CD4-positive, alpha-beta memory T cell (primary cell): ENCODE measurements at places on chromosomes 11 and 22. TPM values are rescaled to one million over a fixed set of nuclear protein-coding genes. Genes with fewer than 3 reads are reported as not detected.

The CLMP gene
- total RNA-seq = 0.55 TPM

The ACTN3 gene
- total RNA-seq = 0.17 TPM

The RFPL3 gene
- total RNA-seq = not detected

The CYP2D6 gene
- total RNA-seq = 10.7 TPM

The MUC15 gene
- not detected for total RNA-seq

The MYOD1 gene
- not detected for total RNA-seq

DNA sequence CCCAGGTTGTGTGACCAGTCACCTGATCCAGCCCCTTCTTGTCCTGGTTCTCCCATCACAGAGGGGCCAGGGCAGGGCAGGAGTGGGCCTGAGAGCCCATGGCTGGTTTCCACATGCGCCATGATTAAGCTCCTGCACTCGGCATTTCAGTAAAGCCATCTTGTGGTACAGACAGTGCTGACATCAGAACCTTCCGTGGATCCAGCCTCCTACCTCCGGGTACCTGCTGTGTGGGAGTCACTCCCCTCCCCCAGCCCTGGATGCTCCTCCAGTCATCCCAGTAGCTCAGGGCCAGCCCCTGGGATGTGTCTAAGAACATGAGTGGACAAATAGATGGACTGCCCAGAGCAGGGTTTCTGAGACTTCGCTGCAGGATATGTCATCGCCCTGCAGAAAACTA is 22.1 kb upstream of the MGAT3 start:
- H3K36me3 ChIP-seq = peaks cover 11% of the 10 kb centered on the region
- no peaks in the 10 kb centered on the region for H3K27me3 ChIP-seq
- DNase-seq = no peak
- no peak overlapping the region for H3K27ac ChIP-seq

GRCh38 chr11:3166268-3167142 is 1.4 kb upstream of the OSBPL5 start:
- no peaks in the 10 kb centered on the region for H3K27me3 ChIP-seq
- no peaks in the 10 kb centered on the region for H3K36me3 ChIP-seq
- H3K4me3 ChIP-seq = no peak overlapping the region

GRCh38 chr22:42902875-42903510 is 45.9 kb upstream of the ARFGAP3 start:
- no peaks in the 10 kb centered on the region for H3K27me3 ChIP-seq
- no peak overlapping the region for H3K27ac ChIP-seq
- DNase-seq = no peak
- H3K4me3 ChIP-seq = no peak overlapping the region
- no peaks in the 10 kb centered on the region for H3K36me3 ChIP-seq
